ENCODE measurements at places on chromosomes 3 and 15.
A peak's percentile ranks its signal among the peaks of the same experiment; 100 is the strongest.

DNA sequence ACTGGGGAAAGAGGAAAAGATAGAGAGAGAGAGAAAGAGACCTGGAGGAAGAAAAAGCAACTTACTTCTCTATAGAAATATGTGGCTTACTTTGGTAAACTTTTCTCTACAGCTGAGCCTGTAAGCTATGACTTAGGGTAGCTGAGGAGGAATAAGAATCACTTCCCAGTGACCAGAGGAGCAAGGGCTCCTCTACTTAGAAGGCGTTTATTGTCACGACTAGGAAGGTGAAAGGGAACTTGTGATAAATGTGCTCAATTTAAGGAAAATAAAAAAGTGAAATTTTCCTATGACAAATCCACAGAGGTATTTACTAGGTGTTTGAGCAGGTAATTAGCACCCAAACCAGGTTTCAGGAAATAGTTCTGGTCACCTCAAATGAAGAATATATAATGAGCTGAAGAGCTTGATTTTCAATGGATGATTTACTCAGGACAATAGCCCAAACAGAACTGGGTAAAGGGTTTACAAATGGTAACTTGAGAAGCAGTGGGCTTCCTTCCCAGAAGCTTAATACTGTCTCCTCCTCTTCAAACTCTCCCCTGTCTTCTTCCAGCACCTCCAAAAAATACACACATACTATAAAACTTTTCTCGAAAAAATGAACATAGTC is 46.1 kb downstream of the SOX2 start:
- no peak for DNase-seq

DNA sequence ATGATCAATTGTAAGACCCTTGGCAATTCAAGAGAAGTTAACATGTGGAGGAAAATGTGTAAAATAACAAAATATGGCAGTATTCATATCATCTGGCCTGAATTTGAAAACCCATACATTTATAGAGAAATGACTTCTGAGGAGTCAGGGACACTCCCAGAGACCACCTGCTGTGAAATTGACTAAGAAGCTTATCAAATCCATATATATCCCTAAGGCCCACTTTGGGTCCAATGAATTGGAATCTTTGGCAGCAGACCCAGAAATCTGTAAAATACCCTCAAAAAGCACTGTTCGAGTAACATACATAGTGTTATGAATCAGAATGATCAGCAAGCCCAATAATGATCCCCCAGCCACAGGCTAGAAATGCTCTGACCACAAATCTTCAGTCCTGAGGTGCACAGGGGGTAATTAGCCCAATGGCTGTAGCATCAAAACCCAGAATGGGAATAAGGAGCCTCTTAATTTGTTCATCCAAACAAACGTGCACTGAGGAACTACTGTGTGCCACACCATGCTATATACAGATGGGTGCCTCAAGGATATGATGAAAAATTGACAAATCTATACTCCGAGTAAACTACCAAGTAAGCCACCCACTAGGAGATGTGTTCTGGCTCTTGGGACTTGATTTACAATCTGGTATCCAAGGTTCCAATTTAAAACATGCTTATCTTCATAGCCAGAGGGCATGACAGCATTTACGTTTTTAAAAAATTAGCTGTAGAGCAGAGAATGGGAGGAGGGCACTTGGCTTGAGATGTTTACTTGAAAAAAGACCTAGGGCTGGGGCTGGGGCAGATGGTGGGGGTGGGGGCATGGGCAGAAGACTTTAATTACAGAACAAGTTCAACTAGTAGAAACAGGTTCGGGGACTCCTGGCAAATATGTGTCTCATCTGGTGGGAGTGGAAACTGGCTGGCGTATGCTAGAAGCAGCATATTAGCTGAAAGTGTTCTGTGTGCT is 9.1 kb upstream of the ARHGEF3 start:
- no peak for DNase-seq

- DNase-seq, result no peak
Measured at GRCh38 chr3:23590424-23591273, 215.1 kb upstream of the UBE2E1 start.

GRCh38 chr15:95840004-95840403 is 490.5 kb upstream of the NR2F2 start:
- no peak for DNase-seq

DNA sequence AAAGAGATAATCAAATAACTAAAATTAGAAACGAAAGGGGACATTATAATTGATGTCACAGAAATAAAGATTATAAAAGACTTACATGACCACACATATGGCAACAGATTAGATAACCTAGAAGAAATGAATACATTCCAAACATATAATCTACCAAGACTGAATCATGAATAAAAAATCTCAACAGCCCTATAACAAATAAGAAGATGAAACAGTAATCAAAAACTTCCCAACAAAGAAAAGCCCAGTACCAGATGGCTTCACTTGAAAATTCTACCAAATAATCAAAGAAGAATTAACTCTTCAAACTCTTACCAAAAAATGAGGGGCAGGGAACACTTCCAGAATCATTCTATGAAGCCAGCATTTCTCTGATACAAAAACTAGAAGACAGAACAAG is 11.8 kb downstream of the TOP2B start:
- no peak for DNase-seq

DNA sequence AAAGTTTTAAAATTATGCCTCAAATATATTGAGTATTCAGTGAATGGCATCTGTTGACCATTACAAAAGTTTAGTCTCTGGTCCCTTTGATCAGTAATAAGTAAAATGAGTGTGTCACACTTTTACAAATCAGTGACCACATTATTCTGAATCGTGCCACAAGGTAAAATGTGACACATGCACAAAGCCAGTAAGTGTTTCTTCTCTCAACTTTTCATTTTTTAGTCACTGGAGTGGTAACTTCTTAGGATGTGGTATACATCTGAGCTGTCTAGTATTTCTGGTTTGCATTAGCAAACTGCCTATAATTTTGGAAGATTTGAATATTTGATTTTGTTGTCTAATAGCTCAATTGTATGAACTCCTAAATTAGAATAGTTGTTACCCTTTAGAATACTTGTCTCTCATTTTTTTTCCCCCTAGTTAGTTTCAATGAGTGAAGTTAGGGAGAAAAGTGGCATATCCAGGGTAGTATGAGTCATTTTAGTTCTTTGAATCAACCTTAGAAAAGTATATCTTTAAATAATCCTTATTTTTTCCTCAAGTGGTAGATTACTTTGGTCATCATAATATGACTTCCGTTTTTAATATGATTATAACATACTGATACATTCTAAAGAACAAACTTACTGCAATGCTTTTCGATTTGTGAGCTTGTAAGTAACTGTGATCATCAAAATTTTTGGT is 18.1 kb downstream of the DNAJC13 start:
- DNase-seq, result no peak

GRCh38 chr3:11587766-11588165 is 55.9 kb downstream of the VGLL4 start:
- no peak for DNase-seq

- no peak for DNase-seq
Measured at GRCh38 chr15:83810110-83810509, 156.2 kb downstream of the ADAMTSL3 start.

DNA sequence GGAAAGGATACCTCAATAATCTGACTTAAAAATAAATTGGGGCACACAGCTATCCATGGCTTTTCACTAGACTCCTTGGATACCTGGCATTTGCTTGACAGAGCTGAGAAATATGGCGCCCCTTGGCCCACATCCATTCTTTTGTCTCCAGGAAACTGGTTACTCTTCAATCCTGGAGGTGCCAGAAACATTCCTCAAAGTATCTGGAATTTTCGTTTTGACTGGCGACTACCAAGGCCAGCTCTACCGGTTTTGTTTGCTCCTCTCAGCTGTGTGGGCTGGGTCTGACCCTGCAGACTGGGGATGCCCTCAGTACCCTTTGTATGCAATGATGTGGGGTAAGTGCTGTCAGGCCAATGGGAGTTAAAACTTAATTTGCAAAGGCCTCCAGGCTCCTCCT is 27.0 kb downstream of the KATNBL1 start:
- DNase-seq, result no peak

DNA sequence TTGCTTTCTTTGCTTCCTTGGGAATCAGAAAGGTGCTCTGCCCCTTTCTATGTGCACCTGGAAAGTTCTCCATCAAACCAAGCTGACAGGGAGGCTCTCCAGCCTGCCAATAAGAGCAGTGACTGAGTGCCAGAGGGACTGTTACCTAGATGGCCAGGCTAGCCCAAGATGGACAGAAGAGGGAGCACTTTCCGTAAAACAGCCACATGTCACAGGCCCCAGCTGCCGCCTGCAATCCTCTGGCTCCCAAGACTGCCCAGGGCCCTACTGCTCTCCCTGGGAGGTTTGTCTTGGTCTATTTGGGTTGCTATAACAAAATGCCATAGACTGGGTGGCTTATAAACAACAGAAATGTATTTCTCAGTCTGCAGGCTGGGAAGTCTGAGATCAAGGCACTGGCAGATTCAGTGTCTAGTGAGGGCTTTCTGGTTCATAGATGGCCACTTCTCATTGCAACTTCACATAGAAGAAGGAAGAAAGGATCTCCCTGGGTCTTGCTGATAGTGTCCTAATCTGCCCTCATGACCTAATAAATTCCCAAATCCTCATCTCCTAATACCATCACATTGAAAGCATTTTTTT is 72.3 kb downstream of the TAMM41 start:
- no peak for DNase-seq

DNA sequence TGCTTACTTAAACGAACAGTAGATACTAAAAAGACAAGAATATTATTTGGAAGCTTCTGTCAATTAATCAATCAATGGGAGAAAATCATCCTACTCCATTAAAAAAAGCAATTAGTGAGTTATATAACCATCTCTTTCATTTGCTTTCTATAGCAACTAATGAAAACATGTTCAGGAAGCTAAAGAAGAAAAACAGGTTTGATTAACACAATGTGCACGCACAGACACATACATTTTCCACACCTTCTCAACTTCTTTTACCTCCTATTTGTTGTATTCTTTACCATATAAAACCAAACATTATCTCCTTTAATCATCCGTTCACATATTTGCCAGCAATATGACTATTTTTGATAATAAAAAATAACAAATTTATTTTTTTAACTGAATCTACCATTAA is 111.3 kb downstream of the GBE1 start:
- no peak for DNase-seq

- no peak for DNase-seq
Measured at GRCh38 chr15:33298631-33299030, 12.1 kb upstream of the RYR3 start.

DNA sequence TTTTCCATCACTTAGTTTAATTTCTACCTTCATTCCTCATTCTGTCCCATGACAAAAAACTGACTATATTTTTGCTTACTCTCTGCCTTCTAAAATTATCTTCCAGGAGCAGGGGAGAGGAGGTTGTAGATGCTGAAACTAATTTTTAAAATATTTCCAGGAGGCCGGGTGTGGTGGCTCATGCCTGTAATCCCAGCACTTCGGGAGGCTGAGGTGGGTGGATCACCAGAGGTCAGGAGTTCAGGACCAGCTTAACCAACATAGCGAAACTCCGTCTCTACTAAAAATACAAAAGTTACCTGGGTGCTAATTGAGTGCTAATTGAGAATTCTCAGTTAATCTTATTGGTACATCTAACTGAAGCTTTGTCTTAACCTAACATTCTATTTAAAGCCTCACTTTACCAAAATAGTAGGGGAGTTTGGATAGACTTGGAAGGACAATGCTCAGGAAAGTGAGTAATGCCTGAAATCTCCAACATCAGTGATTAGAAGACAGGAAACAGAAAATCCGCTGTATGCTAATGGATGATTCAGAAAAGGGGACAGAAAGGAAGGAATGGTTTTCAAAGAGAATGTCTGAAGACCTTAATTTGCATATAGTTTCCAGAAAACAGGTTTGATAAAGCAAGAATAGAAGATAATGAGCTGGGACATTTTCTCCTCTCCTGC is 336.1 kb downstream of the GBE1 start:
- peak; percentile 72 for DNase-seq

GRCh38 chr15:67533873-67534272 is 8.6 kb upstream of the MAP2K5 start:
- no peak for DNase-seq

- DNase-seq, result peak; percentile 3
Measured at GRCh38 chr3:104279617-104280016, 1087.1 kb upstream of the ALCAM start.

DNA sequence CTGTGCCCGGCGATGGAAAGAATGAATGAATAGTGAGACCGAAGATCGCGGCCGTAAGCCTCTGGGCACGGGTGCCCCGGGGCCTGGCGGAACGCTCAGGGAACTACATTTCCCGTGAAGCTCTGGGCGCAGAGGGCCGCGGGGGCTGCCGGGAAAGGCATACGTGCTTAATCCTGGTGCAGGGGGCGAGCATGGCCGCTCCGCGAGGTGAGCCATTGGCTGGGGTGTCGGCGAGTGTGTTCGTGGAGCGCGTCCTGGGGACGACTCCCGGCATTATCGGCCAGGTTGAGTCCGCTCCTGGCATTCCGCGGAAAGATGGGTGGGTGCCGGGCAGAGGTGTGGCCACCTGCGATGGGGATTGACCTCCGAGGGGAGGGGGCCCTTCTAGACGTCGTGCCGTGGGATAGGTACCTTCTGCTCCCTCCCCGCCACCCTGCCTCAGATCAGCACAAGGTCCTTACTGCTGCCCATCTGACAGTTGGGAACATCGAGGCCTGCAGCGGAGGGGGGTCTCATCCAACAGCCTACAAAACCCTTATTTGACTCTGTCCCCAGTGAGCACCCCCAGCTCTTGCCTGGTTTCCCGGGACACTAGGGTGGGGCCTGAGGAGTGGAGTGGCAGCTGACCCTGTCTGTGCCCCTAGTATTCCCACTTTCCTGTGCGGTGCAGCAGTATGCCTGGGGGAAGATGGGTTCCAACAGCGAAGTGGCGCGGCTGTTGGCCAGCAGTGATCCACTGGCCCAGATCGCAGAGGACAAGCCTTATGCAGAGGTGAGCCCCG is at the start of gene MPI:
Gene MPI (plus strand): TSS at position 160 of the 782 bp plus-strand sequence. CDS start 32 bp downstream, at position 192.
- no peak for DNase-seq

DNA sequence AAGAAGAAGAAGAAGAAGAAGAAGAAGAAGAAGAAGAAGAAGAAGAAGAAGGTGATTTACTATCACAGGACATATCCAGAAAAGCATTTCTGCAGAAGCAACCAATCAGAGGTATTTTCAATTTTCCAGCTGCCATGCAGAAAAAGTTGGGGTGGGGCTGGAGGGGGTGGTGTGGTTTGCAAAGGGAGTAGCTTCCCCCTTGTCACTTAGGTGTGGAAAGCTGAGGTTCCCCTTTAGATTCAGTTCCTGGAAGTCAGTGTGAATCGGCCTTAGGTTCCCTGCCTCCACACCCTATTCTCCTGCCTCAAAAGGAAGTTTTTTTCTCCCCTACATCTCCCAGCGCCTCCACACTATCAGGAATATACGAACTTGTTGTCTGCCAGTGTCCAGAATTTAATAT is 276.7 kb upstream of the ARRDC4 start:
- DNase-seq, result no peak

DNA sequence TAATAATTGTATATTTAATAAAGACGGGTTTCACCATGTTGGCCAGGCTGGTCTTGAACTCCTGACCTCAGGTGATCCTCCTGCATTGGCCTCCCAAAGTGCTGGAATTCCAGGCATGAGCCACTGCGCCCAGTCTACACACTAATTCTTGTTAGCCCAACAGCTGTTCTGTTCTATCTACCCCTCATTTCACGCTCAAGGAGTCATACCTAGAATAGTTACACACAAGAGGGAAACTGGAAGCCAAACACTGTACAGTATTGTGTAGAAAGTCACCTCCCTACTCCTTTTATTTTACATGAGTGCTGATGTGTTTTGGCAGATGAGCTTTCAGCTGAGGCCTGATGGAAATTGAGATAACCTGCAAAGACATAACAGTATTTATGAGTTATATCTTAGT is 13.4 kb upstream of the CTDSPL2 start:
- DNase-seq, result no peak

Measured in glomerular endothelial cell (primary cell).